ENCODE measurements at places on chromosomes 3 and 15.

- DNase-seq = no peak
These were observed 291.7 kb upstream of the CNTN3 start for GRCh38 chr3:74906181-74906580.

GRCh38 chr3:23239211-23240068 is 36.3 kb downstream of the UBE2E2 start:
- DNase-seq = no peak

- peak; percentile 74 for DNase-seq
These were observed 1.6 kb upstream of the MCTP2 start for GRCh38 chr15:94229591-94230369.

DNA sequence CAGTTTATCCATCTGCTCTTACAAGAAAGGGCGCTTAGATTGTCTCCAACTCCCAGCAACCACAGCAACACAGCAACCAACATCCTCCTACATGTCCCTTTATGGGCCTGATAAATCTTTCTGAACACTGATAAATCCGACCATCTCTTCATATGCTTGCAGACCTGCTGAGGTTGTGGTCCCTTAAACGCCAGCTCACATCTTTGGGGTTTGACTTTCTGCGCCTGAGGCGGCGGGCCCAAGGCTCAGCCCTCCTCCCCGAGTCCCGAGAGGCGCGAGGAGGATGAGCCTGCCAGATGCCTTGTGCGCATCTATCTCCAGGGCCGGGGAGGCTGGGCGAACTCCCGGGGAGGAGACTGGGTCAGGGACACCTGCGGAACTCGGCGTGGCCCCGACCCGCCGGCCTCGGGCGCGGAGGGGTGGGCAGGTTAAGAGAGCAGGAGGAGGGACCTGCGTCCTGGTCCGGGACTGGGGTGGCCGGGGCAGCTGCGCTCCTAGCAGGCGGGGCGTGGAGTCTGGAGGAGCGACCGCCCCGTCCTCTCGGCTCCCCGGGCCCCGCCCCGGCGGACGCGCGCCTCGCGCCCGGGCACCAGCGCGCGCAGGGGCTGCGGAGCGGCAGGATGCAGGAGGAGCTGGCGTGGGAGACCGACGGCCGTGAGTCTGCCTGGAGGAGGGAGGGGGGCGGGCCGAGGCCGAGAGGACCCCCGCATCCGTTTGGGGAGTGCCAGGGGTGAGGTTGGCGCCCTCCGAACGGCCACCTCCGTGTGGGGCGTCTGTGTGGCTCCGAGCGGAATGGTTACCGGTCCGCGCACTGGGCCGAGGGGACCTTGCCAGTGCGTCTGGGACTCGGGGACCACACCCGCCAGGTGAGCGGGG is at the start of gene ANKDD1A:
Gene ANKDD1A (plus strand): TSS at position 592 of the 876 bp plus-strand sequence. CDS start 29 bp downstream, at position 621.
- peak; percentile 45 for DNase-seq

- DNase-seq = no peak
These were observed 138.3 kb downstream of the DIPK2A start for GRCh38 chr3:144109944-144110343.

GRCh38 chr15:62417439-62417838 is 252.4 kb upstream of the C2CD4B start:
- DNase-seq = no peak

- no peak for DNase-seq
These were observed 78.6 kb upstream of the TSEN2 start for GRCh38 chr3:12405432-12406272.

- DNase-seq = no peak
These were observed 594.4 kb downstream of the FOXP1 start for GRCh38 chr3:70989174-70989573.

DNA sequence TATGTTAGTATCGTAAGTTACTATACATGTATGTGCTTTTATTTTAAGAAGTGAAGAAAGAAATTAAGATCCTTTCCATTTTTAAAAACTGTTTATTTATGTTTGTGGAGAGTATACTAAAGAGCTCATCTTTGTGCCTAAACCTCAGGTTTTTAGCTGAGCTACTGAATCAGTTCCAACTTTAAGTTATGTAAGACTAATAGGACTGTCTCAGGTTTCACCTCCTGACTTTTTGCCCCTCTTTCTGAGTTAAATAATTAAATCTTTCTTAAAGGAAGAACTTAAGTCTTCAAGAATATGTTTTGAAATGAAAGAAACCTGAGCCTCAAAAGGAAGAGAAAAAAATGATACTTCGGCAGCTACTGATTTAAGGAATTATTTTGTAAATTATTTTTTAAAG is 2.6 kb downstream of the SLMAP start:
- DNase-seq = no peak

Data from stimulated activated CD4-positive, alpha-beta T cell treated with anti-CD3 and anti-CD28 coated beads, Interleukin-1b, Interleukin-23, amount 100 ng/mL, for 48 hours (primary cell).